Lung microvascular endothelial cell (primary cell): ENCODE measurements at places on chromosomes 2 and 18. TPM values are rescaled to one million over a fixed set of nuclear protein-coding genes. Genes with fewer than 3 reads are reported as not detected.

- no peak for DNase-seq
These were observed 70.5 kb upstream of the ITPRID2 start for GRCh38 chr2:181821049-181821448.

The CENPA gene
- total RNA-seq = 2.8 and 7.8 TPM in 2 replicates

The IL37 gene
- total RNA-seq = not detected in 2 replicates

GRCh38 chr18:27062802-27063201, 122.3 kb downstream of the CHST9 start:
- DNase-seq = no peak

DNA sequence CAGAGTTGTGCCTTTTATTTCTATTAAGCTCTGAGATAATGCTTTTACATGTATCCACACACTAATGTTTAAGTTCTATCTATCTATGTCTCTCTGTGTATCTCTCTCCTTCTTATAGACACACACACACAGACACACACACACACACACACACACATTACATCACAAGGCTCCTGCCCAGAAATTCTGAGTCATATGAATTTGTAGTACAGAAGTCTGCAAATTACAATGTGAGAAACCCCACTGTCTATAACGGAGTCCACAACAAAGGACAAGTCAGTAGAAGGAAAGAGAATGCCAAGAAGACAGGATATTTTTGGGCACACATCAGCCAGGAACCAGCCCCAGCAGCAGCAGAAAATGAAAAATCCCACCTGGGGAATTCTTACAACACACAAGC, 142.4 kb downstream of the EN1 start:
- DNase-seq = no peak

DNA sequence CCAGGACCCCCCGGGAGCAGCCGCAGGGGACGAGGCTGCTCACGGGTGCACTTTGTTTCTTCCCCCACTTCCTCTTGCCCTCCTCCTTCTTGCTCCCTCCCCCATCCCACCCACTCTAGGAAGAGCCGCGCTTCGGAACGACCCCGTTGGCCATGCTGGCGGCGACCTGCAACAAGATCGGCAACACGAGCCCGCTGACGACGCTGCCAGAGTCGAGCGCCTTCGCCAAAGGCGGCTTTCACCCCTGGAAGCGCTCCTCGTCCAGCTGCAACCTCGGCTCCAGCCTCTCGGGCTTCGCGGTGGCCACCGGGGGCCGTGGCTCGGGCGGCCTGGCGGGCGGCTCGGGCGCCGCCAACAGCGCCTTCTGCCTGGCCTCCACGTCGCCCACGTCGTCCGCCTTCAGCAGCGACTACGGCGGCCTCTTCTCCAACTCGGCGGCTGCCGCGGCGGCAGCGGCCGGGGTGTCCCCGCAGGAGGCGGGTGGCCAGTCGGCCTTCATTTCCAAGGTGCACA, 1.3 kb downstream of the SP9 start:
- no peak for DNase-seq

DNA sequence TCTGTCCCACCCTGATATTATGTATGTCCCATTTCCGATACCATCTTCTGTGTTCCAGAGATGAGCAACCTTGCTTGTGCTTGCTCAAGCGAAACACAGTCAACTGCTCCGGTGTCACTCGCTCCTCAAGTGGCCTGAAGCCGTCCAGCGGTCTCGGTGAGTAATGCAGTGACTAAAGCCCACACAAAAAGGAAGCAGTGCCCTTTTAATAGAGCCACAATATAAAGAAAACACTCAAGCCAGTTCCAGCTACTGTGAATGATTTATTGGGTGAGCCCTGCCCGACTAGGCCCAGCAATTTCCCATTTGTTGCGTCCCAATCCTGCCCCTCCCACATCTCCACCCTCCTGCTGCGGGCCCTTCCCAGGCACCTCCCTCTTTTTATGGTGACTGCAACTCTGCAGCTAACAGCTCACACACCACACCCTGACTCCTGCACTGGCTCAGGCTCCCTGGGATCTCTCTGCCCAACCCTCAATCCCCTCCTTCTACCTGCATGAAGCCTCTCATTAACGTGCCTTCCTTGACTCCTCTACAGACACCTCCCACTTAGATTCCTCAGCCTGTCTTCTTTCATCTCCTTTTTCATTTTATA, 44.2 kb upstream of the DSC1 start:
- DNase-seq = peak; percentile 58

GRCh38 chr2:30336978-30337841, 105.9 kb downstream of the LBH start:
- no peak for DNase-seq
